ENCODE measurements at places on chromosomes 6 and 20.

DNA sequence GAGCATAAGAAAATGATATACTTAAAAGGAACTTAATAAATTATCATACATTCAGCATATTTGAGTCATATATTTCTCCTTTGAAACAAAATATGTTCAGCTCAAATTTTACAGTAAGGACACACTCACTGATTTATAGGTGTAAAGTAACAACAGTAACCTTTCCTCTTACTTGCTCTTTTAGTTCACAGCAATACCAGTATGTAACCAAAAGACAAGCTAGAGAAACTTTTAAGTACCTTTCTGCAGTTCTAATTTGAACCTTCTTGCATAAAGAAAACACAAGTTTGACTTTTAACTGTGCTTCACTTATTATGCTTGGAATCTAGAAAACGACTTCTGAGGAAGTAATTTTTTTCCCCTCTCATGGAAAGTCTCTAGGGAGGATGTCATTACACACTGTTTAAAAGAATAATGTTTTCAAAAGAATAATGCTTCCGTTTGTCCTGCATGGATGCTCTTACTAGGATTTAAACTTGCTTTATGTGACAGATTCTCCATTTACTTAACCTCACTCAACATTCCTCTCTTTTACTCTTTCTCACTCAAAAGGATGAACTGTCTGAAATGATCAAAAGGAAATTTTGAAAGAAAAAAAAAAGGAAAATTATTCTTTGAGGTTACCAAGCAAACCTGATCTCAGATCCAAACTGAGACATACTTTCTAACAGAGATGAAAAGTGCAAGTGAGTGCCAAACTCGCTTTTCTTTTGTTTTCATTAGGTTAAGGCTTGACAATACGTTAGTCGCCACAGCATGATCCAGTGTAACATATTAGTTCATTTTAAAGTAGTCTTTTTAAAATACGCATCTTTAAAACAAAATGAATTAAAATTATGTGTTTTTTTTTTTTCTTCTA lies 22.4 kb upstream of the CALHM6 start:
- no peak for DNase-seq

DNA sequence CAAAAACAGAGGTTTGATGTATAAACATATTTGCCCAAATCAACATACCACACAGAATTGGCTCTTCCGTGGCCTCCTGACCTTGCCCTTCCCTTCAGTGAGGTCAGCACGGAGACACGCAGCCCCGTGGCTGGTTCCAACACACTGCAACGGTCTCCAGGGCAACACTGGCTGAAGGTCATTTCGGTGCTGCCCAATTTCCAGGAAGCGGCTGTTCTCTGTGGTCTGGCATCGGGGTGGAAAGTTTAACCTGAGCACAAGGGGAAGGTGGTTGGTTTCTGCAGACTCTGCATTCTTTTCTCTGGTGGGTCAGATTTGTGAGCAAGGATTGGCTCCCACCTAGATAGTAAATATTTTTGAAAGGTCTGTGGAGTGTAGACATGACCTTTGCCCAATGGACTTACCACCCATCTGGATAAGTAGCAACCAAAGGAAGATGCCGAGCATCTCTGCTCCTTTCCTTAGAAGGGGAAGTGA lies 177.6 kb upstream of the PHACTR1 start:
- no peak for DNase-seq

DNA sequence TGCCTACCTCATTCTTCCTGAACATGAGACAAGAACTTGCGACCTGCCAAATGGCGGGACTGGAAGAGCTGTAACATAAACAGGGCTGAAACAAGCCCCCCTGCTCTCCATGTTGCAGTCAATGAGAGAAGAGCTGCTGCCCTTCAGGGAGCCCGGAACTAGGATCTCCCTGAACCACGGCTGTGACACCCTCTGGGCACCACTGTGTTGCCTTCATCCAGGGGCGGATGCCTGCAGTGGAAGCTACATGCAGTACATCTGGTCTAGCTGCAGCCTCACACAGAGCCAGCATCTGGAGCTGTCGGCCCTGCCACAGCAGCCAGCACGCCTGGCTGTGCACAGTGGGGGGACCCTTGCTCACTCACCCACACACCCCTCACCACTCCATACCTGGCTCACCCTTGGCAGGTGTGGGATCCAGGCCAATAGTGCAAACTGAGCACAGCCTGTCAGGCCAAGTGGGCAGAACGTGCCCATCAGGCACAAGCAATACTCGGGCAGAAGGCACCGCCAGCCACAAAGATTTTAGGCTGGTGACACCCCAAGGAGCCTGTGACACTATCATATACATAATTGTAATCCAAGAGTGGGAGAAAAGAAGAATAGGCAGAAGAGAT lies 451.3 kb downstream of the HTR1B start:
- no peak for DNase-seq

GRCh38 chr20:64176551-64176950 lies 12.3 kb downstream of the MYT1 start:
- DNase-seq = no peak

DNA sequence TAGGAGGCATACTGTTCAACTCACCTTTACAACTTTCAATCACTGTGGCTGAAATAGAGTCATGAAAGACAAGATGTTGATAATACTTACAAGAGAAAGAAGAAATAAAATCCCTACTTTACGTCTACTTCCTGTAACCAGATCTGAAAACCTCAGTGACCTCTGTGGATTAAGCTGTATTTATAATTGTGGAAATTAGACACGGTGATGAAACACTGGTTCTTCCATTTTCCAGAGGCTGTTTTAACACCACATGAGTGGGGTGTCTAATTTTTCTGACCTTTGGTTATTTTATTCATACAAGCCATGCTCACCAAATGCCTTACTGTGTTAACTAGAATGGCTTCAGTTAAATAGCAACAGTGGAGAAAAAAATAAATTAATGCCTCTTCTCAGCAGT lies 58.5 kb upstream of the HIVEP1 start:
- no peak for DNase-seq

GRCh38 chr20:62219992-62220665 lies at the start of gene HRH3:
HRH3 (minus strand) TSS chr20:62220278; CDS start chr20:62219970, 308 bp downstream.
- no peak for DNase-seq

GRCh38 chr6:134698228-134698627 lies 251.7 kb downstream of the ALDH8A1 start:
- DNase-seq = no peak

- DNase-seq = no peak
These were observed 591.4 kb downstream of the RNF144B start for GRCh38 chr6:18978337-18979128.

DNA sequence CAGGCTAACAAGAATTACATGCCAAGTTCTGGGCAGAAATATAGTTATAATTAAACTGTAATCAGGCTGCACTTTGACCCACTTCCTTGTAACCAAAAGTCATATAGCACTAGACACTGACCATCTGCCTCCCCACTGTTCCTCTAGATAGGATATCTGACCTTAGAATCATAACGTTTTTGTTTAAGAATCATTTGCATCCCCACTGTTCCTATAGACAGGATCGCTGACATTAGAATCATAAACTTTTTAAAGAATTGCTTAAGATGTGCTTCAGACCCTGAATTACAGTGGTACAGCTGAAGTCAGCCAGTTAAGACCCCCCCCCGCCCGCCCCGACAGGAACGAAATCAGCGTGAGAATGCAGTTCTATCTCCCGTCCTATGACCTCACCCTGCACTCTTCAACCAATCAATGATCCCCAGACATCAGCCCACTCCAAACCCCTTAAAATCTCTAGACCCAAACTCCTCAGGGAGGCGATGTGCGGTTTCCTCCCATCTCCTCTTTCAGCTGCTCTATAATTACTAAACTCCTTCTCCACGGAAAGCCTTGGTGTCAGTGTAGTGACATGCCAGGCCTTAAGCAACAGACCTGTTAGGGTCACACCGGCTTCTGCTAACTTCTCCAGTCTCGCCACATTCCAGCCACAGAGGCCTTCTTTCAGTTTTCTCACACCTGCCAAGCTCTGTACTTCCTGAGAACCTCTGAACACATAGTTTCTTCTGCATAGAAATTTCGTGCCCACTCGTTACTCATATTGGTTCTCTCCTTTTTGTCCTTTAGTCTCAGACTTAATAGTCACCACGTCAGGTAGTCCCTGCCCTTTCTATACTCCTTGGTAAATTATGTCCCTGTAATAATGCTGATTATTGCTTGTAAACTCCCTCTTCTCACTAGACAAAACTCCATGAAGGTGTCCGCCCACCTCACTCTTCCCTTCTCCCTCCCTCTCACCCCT lies 93.5 kb downstream of the DTNBP1 start:
- no peak for DNase-seq

GRCh38 chr6:5422321-5422915 lies 161.1 kb downstream of the FARS2 start:
- no peak for DNase-seq

GRCh38 chr6:168778201-168778600 lies 337.2 kb downstream of the SMOC2 start:
- DNase-seq = no peak

GRCh38 chr20:1389703-1390580 lies 2.9 kb downstream of the FKBP1A start:
- DNase-seq = no peak

GRCh38 chr6:162116902-162117525 lies 610.6 kb downstream of the PRKN start:
- no peak for DNase-seq

DNA sequence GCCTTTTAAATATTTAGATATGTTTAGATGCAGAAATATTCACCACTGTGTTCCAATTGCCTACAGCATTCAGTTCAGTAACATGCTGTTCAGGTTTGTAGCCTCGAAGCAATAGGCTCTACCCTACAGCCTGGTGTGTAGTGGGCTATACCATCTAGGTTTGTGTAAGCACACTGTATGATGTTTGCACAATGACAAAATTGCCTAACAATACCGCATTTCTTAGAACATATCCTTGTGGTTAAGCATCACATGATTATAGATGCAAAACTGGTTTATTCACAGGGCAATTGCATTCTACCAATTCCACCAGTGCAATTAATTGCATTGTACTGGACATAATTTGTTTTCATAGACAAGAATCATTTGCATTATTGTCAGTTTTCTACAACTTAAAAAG lies 7.9 kb upstream of the SLC22A16 start:
- no peak for DNase-seq

GRCh38 chr20:57176842-57177241 lies 89.6 kb downstream of the BMP7 start:
- DNase-seq = no peak

- no peak for DNase-seq
These were observed 730.8 kb upstream of the CITED2 start for GRCh38 chr6:140105241-140105640.

Data from esophagus squamous epithelium (tissue), 5 donors.